ENCODE measurements at places on chromosomes 5 and 9. TPM values are rescaled to one million over a fixed set of nuclear protein-coding genes. Genes with fewer than 3 reads are reported as not detected.

GRCh38 chr9:97367729-97368128 lies 44.2 kb upstream of the TDRD7 start:
- no peak for DNase-seq

GRCh38 chr9:24932785-24933184 lies 387.1 kb upstream of the IZUMO3 start:
- no peak for DNase-seq

GRCh38 chr5:139164020-139164419 lies 34.1 kb downstream of the SIL1 start:
- no peak for DNase-seq

GRCh38 chr5:146203872-146204192 lies 427 bp downstream of the RBM27 start:
- DNase-seq = no peak

DNA sequence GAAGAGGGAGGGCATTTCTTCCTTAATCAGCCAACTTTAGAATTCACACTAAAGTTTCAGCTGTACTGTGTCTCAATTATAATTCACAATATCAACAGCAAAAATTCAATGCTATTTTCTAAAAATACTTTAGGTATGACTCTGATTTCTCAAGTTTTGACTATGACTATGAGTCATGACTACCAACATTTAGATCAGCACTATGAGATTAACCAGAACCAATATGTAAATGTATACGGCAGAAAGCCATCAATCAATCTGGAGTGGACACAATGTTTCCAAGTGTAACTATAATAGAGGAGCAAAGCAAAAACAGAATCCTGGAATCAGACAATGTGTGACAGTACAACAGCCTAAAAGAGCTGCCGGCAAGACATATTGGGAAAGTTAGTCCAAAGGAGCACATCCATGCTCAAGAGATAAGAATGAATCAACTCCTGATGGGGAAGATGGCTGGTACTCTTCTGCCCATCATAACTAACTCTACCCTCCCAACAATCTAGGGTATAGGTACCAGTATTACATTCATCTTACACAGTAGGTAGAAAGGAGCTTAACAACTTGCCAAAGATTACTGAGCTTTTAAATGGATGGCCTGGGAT lies 294.4 kb downstream of the SEMA5A start:
- no peak for DNase-seq

- peak; percentile 91 for DNase-seq
Measured at GRCh38 chr9:104993291-104993963, 65.5 kb upstream of the ABCA1 start.

DNA sequence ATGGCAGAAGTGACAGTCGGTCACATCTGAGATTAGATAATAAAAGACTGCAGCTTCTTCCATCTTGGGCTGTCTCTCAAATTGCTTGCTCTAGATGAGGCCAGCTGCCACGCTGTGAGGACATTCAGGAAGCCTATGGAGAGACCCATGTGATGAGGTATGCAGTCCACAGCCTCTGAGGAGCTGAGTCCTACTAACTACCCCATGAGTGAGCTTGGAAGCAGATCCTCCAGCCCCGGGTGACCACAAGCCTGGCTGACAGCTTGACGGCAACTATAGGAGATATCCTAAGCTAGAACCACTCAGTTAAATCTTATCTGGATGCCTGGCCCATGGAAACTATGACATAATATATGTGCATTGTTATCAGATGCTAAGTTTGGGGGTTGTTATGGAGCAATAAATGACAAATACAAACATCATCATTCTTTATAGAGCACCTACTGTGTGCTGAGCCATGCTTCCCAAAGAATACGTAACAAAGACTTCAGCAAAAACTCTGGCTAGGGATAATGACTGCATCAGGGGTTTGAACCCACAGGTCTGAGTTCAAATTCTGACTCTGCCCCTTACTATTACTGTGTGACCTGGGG lies 26.7 kb downstream of the KCNV2 start:
- DNase-seq = no peak

DNA sequence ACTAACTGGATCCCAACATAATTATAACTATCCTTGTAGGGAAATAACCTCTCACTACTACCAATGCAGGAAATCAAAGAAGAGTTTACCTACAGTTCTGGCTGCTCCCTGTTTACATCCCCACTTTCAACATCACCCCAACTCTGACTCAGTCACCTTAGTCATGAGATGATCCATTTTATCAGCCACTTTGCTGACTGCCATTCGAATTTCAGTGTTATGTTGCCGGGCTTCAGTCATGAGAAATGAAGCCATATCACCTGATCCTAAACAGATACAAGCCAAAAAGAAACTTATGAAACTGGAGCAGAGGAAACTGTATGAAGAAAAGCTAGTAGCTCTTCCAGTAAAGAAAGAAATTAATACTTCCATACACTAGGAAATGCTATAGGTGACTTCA lies 33.7 kb downstream of the SLC31A2 start:
- DNase-seq = no peak

KIF12 gene
- total RNA-seq = 17.4 TPM

- peak; percentile 72 for DNase-seq
Measured at GRCh38 chr5:75612226-75612569, 945 bp downstream of the ANKDD1B start.

GRCh38 chr5:128081111-128081851 lies 2.3 kb upstream of the SLC12A2 start:
- no peak for DNase-seq

GRCh38 chr5:156598964-156599363 lies 251.1 kb upstream of the PPP1R2B start:
- DNase-seq = no peak

- DNase-seq = no peak
Measured at GRCh38 chr9:17402309-17402708, 176.6 kb upstream of the SH3GL2 start.

- DNase-seq = no peak
Measured at GRCh38 chr9:79116709-79117108, 455.1 kb upstream of the TLE4 start.

- DNase-seq = no peak
Measured at GRCh38 chr5:129073111-129073510, 21.4 kb upstream of the ISOC1 start.

SUSD3 gene
- total RNA-seq = 6.3 TPM

DNA sequence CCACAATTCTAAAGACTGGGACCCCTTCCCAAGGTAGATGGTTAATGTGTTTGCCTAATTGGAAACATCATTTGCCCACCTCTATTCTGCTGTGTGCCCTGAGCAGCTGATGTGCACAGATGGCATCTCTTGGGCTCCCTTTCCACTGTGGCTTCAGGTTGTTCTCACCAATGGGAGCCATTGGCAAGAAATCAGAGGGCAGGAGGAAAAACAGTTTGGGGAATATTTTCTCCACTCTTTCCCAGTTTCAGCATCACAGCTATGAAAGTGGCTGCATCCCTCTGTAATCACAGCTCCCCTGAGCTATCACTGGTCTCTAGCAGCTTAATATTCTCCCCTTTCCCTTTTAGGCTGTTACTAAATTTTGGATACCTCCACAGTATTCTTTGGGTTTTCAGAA lies 911.6 kb upstream of the SEMA6A start:
- no peak for DNase-seq

FOXD4L5 gene
- not detected for total RNA-seq

DNA sequence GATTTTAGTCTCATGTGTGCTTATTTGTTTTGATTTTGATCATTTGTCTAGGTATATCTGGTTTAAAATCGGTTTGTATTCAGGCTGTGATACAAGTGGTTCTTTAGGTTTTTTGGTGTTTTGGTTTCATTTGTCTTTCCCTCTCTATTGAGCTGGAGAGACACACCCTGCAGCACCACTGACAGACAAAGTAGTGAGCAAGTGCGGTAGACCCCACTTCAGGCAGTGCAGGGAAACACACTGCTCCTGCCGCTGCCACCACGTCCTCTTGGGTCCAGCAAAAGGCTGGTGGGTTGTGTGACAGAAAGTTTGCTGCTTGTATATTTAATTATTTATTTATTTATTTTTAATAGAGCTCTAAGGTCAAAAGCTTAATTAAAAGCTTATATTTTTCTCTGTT lies 801.0 kb downstream of the NR2F1-AS1 start:
- peak; percentile 43 for DNase-seq

GRCh38 chr9:32161209-32161608 lies 223.2 kb upstream of the ACO1 start:
- DNase-seq = no peak

DNA sequence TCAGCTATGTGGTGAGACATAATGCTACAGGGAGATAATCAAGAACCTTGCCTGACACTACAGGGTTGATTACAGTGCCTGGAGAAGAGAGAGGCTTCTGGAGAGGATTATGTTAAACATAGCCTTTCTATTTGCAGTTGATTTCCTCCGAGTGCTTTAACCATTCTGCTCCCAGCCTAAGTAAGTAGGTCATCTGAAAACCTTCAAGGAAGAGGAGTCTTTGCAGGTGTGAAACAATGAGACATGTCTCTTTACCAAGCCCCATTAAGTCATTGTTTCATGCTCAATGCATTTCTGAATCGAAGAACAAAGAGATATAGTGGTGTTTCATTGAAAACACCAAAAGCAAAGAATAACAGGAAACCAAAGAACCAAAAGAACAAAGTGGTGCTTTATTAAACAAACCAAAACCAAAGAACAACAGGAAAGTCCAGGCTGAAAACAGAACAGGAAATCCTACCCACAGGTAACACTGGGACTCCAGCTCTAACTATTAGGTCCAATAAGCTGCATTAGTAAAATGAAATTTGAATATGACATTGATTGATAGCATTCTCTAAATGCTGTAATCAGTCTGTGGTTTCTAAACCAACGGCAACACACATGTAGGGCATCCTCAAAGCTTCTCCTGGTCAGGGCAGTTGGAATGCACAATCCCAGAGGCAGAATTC lies 113.3 kb upstream of the SPATA31D4 start:
- no peak for DNase-seq

DNA sequence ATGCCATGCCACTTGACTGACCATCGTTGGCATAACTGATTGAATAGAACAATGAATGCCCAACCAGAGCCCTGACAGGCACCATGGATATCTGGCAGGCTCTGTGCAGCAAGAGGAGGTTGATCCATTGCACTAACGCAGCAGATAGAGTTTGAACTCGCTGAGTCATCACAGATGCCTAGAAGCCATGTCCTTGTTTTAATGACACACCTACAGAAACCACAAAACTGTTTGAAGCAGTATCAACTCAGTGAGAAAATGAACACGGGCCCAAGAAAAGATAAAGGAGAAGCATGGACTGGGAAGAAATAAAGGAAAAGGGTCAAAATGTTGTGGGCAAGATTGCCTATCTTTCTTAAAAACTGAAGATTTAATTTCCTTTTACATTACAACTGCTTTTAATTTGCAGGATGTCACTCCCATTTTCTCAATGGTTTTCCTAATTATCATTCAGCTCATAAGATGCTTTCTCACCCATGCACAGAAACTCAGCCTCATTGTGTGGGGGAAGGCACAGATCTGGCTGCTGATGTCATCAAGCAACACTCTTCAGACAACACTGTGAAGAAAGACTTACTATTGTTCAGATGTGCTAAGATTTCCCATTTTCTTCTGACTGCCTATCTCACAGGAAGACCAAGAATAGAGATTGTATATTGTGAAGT lies 129.0 kb downstream of the PIK3R1 start:
- no peak for DNase-seq

DNA sequence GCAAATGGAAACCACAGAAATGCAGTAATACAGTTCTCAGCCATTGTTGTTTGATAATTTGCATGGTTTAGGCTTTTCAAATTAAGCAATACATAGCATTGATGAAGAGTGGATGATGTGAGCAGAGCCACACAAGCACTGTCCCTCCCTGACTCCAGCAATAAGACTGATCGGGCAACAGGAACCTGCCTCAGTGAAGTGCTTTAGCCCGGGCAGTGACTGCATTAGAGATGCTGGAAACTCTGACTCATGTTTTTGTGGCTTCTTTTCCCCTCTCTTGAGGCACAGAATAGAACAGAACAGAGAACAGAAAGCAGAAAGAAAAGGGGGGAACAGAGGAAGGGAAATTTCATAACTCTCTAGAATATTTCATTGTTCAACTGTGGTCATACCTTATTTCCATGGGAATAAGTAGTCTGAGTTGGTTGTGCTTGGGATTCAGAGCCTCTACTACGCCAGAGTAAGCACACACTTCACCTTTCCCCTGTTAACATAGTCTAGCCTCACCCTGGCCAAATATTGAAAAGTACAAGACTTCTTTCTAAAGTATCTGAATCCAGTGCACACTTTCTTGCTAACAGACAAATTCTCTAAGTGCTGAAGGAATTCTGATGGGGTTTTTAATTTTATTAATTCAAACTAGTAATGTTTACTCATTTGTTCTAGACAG lies 164.8 kb upstream of the VCAN start:
- DNase-seq = no peak

DNA sequence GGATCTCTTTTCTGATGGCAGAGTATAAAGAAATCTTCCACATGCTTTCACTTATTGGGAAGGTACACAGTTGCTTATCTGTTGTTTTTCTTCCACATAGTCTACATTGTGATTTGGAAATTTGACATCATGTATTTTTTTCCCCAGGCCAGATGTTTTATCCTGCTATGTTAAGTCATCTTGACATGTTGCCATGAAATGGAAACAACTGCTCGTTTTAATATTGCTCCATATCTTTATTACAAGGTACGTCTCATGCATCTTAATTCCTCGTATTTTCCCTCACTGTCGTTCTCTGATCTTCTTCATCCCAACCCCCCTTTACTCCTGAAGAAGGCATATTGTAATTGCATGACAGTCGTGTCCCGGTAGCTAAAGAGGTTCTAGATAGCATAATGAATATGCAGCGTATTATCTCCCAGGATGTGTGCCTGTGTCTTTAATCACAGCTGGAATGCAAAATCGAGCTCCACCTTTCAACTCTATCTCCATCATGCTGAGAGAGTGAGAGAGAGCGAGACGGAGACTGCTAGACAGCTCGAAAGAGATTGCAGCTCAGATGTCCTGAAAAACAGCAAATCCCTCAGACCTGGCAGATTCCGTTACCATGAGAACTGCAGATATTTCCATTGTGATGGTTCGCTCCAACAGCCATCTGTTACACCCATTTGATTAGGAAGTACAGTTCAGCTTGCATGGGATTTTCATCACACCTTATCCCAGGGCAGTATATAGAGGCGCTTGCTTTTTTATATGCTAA lies 281.7 kb downstream of the TMEM38B start:
- peak; percentile 58 for DNase-seq

DNA sequence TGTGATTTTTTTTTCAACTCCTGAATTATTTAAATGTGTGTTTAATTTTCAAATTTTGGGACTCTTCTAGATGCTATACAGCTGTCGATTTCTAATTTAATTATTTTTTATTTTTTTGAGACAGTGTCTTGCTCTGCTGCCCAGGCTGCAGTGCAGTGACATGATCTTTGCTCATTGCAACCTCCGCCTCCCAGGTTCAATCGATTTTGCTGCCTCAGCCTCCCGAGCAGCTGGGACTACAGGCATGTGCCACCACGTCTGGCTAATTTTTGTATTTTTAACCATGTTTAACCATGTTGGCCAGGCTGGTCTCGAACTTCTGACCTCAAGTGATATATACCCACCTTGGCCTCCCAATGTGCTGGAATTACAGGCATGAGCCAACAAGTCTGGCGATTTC lies 28.6 kb downstream of the CSNK1G3 start:
- DNase-seq = no peak

- peak; percentile 89 for DNase-seq
Measured at GRCh38 chr5:180784497-180785097, 18.0 kb downstream of the MGAT1 start.
